Stimulated activated CD8-positive, alpha-beta memory T cell treated with anti-CD3 and anti-CD28 coated beads, Interleukin-2, amount 100 ng/mL, for 1 hour (primary cell): ENCODE measurements at places on chromosomes 7 and 10.

GRCh38 chr7:151844071-151844824 is 32.7 kb downstream of the PRKAG2 start:
- DNase-seq, result no peak

DNA sequence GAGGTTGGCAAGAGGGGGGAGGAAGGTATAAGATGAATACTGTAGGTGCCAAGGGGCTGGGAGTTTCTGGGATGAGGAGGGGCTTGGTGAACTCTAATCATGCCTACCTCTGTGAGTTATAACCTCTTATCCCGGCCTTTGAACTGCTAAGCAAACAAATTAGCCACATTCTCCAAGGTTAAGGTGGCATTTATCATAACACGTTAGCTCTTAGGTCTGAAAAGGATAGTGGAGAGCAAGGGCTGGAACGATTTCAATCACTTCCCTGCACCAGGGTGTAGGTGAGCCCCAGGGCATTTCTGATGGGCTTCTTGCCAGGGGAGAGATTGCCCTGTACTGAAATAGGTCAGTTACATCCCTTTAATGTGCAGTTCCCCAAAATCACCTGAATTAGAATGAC is 28.6 kb upstream of the DMBT1 start:
- DNase-seq, result no peak

GRCh38 chr7:148173369-148173768 is 417.2 kb upstream of the C7orf33 start:
- DNase-seq, result no peak

GRCh38 chr10:107164992-107165391 is 486 bp upstream of the SORCS1 start:
- no peak for DNase-seq

DNA sequence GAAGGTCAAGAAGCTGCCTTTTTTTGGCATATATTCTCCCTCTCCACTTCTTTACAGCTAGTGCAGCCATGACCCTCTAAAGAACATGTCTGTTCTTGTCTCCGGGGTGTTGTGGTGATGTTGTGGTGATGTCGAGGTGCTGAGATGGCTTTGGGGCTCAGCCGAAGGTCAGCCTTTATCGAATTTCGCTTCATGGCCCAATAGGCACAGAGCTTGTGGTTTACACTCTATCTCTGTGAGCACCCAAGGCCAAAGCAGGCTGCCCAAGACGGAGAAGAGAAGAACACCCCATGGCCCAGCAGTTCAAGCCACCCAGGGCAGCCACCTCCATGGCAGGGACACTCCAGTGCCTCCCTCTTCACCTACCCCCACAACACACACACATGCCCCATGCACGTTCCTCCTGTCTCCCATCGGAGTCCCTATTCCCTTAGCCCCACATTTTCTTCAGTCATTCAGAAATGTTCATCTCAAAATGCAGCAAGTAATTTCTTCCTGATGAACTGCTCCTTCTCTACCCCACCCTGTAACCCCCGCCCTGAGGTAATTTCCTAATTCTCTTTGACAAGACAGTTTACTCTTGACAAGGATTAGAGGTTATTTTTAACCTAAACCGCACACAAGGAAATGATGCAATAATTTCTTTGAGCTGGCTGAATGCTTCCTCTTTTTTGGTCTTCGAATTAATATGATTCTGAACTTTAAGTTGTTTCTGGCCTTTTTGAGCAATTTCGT is 18.6 kb upstream of the ADRB1 start:
- no peak for DNase-seq

GRCh38 chr7:36438211-36438610 is 48.5 kb downstream of the ANLN start:
- DNase-seq, result no peak

- DNase-seq, result no peak
These were observed at the start of gene NPTX2 for GRCh38 chr7:98617051-98617959. NPTX2 (plus strand) TSS chr7:98617285; CDS start chr7:98617462, 177 bp downstream.

DNA sequence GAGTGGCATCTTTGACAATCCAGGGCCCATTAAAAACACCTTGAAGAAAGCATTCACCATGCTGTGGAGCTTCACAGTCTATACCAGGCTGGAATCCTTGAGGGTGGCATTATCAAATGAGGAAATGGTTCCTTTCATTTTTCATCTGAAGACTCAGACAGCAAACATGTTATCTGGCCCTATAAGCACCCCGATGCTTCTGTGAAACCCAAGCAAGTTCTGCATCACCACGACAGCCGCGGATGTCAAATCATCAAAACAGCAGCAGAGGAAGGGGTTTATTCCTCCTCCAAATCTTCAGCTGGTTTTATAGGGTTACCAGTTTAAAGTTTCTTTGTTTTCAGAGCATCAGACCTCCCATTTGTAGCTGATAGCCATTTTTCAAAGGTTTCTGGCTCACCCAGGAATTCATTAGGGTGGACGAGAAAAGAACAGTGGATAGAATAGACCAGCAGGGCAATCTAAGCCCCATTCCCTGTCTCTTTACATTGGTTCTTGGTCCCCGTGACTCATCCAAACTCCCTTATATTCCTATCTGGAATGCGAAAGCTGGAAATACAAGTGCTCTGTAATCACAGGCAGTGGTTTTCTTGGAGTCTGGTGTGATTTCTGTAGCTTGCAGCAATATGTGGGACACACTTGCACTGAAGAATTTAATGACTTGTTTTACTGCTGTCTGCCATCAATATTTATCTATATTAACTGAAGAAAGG is 217.9 kb downstream of the SKAP2 start:
- no peak for DNase-seq

- no peak for DNase-seq
These were observed 197.3 kb downstream of the MACC1 start for GRCh38 chr7:20019757-20020432.
